ENCODE measurements at places on chromosomes 5 and 9.

DNA sequence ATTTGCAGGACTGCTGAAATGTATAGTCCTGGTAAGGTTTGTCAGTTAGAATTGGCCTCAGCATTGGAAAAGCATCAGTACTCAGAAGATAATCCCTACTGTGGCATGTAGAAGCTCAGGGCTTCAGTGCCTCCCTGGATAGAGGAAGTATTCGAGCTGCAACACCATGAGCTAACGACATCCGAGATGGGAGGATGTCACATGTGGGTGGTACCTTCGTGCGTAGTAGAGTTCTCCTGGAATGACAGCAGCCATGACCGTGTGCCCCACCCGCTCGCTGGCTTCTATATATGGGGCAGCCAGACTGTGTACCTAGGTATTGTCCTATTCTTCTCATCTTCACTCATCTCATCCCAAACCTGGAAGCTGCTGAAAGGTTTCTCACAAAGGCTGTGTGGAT, 345.8 kb upstream of the KLF9 start:
- DNase-seq = no peak

DNA sequence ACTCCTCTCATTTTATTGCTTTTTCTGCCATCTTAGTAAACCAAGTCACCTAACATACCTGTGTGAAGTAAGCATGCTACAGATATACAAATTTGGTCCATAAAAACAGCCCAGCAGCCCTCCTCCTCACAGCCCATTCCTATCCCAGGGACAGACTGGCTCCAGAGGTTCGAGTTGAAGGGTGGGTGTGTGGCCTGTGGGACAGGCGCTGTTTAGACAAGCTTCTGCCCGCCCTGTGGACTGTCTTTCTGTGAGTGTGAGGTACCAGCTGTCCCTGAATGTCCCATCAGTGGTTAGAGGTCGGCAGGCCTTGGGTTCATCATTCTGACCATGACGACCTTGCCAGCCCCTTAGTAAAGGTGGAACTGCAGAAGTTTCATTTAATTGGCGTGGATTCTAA, 82.0 kb downstream of the WNK2 start:
- DNase-seq = no peak

- no peak for DNase-seq
These were observed 665 bp downstream of the SLC6A3 start for GRCh38 chr5:1444361-1445189.

GRCh38 chr9:132245465-132245864, 83.6 kb downstream of the NTNG2 start:
- DNase-seq = no peak

DNA sequence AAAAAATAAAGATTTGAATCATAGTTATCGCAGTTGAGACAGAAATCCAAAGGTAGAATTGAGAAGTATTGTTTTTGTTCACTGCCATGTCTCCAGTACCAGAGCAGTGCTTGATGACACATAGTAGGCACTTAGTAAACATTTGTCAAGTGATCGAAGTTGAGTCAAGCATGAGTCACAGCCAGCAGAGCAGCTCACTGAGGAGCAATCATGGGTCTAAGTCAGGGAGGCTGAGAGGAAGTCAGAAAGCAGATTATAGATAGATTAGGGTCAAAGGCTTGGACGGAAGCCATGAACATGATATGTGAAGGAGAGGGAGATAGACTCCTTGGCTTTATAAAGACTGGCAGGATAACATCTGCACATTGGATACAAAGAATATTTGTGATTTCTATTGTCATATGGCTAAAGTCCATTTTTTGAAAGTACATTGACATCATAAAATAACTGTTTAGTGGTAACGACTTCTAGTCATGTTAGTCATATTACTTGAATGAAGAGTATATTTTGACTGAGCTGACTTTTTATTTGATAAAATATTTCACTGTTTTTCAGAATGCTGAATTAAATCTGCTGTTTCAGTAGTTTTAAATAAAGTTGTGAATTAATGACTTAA, 168.5 kb downstream of the RAB3C start:
- no peak for DNase-seq

DNA sequence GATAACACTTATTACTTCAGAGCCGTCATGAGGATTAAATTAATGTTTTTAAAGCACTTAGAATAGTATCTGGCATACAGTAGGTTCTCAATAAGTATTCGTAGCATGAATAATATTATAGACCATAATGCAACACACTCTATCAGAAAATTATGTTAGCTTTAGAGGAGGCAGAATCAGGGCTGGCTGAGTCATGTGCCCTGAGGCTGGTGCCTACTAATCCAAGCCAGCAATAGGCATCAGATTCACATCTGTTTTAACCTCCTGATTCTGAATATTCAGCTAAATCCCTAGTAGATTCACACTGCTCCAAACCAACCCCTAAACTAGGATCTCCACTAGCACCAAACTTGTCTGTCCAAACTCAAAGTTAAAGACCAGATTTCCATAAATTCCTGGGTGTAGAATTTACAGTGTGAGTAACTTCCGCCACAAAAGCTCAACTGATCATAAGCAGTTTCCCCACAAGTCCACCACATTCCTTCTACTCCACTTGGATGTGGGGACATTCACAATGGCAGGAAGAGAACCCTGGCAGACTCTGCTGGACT, 170.0 kb upstream of the DAPK1 start:
- DNase-seq = no peak

DNA sequence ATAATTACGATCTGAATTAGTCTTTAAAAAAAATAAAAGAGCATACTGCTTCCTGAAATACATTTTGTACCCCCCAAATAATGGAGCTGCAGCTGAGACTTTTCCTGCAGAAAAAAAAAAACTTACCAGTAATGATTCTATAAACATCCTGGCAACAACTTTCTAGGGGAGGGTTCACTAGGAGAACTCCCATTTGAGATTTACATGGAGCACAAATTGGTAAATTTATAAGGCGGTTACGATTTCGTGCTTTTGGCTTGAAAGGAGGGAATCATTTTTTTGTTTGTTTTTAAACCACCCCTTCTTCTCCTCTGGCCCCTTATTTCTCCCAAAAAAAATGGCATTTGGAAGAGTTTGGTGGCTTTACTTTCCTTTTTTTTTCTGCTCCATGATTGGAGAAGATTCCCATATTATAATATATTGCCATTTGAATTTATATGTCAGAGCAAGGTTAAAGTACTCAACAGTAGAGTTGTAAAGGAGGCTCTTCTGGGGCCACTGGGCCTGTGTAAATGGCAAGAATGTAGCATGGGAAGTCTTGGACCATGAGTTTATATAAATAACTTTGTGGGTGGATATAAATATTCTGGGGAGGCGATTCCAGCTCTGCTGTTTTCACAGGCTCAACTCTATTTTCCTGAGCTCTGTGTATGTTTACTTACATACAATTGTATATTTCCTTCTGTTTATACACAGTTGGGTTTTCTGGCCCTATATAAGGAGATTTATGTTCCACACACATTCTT, 159.9 kb downstream of the CSNK1G3 start:
- DNase-seq = no peak

DNA sequence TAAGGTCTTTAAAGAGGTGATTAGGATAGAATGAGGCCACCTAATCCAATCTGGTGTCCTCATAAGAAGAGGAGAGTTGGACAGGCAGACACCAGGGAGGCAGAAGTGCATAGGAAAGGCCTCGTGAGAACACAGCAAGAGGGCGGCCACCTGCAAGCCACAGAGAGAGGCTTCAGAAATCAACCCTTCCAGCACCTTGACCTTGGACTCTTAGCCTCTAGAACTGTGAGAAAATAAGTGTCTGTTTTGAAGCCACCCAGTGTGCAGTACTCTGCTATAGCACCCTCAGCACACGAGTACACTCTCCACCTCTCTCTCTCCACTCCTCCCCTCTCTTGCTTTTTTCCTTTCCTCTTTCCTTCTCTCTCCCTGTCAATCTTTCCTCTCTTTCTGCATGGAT, 26.8 kb downstream of the NIPAL4 start:
- no peak for DNase-seq

- no peak for DNase-seq
These were observed 246.5 kb downstream of the SYK start for GRCh38 chr9:91047993-91048607.

DNA sequence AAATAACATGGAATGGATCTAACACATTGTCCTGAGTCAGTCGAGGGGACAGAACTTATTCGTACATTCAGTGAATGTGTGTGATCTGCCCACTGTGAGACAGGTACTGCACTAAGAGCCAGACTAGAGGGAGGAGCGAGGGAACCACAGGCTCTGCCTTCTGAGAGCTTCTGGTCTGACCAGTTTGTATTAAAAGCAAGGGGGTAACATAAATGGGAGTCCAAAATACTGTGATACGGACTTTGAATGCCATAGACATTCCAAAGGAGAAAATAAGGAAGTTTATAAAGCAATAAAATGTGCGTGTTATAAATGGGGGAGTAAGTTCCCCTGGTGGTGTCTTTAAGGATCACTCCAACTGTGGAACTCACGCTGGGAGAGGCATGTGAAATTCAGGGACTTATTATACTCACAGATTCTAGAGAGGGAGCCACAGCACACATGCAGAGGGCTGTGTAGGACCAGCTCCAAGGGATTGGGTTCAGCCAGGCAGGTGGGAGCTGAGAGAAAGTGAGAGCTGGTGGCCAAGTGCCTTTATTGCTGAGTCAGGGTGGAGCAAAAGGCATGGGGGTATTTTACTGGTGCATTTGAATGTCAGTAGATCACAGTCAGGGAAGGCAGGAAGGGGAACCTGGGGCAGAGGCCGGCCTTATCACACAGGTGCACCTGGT, 186.5 kb upstream of the WWC1 start:
- DNase-seq = no peak

Data from activated T-cell treated with anti-CD3 and anti-CD28 coated beads for 1 hour (primary cell).